ENCODE measurements at places on chromosomes 11 and 22.

- no peak for DNase-seq
Measured at GRCh38 chr11:31817621-31818424, 6.7 kb upstream of the PAX6 start.

DNA sequence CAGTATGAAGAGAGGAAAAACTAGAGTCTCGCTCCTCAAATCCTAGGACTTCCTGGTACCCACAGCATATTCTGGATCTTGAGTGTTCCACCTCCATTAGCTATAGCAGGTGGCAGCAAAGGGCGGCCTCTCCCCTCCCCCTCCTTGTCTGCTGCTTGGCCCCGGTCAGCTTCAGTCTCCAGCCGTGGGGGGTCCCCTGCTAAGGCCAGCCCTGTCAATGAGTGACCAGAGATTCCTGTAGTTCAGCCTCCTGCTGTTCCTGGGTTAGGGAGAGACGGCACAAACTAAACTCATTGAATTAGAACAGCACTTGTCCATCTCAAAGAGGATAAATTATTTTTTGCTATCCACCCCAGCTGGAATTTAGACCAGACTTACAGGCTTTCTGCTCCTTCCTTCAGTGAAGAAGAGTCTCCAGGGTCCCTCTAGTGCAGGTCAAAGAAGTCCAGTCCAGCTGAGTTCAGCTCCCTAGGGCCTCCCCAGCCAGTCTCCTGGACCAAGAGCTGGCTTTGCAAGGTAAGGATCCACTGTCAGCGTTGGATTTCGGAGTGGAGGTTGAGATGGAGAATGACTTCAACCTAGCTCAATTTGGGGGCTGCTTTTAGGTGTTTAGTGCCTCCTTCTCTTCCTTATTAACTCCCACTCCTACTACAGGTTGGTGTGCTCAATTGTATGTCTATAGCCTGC, 1.1 kb upstream of the PHLDB1 start:
- DNase-seq = no peak

- DNase-seq = no peak
Measured at GRCh38 chr11:59918987-59919589, 19.1 kb upstream of the OOSP1 start.

GRCh38 chr11:119481667-119482400, 58.9 kb upstream of the THY1 start:
- DNase-seq = no peak

DNA sequence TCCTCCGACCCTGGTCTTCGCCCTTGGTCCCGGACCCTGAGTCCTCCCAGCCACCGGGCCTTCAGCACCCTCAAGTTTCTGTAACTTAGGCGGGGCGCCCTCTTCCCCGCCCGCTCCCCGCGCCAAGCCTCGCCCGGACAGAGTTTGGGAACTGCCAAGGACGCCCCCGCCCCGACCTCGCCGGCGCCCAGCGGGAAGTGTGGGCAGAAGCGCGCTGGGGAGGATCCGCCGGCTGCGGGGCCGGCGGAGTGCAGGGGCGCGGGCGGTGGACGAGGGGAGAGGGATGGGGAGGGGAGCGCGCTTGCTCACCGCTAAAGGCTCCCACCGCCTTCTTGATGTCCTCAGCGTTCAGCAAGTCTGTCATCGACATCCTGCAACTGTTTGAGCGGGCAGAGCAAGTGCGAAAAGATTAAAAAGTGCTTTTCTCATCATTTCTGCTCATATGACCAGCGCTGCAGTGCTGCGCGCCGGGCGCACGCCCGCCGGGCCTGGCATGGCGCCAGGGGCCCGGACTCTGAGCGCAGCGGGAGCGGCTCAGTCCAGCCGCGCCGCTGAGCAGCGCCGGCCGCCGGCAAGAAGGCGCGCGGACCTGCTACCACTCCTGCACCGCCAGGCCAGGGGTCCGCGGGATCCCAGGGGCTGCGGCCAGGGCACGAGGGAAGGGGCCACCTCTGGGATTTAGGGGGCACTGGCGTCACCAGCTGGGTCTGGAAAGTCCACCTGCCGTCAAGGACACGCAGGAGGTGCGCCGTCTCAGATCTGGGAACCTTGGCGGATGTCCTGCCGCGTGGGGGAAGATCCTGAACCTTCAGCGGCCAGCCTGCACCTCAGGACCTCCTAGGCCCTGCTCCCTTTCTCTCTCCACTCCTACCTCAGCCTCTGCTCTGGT, at the start of gene PVALB:
Gene PVALB, minus strand, starts transcription at position 400 of the 889 bp plus-strand sequence. Its CDS starts 30 bp downstream, at position 370.
- no peak for DNase-seq

- DNase-seq = no peak
Measured at GRCh38 chr11:44880511-44880910, 70.2 kb downstream of the TP53I11 start.

DNA sequence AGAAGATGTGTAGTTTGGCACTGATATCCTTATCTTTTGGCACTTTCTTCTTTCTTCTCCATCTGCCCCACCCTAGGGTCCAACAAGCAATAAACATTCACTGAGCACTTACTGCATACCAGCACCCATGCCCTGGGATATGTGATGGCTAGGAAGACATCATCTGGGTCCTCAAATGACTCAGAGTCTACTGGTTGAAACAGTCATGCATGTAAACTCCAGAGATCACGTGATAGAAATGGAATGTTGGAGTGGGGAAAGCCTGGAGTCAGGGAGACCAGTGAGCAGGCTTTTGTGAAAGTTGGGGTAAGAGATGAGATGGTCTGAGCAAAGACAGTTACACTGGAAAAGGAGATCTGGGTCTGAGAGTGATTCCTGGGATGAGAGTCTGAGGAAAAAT, 724.9 kb upstream of the TENM4 start:
- no peak for DNase-seq

DNA sequence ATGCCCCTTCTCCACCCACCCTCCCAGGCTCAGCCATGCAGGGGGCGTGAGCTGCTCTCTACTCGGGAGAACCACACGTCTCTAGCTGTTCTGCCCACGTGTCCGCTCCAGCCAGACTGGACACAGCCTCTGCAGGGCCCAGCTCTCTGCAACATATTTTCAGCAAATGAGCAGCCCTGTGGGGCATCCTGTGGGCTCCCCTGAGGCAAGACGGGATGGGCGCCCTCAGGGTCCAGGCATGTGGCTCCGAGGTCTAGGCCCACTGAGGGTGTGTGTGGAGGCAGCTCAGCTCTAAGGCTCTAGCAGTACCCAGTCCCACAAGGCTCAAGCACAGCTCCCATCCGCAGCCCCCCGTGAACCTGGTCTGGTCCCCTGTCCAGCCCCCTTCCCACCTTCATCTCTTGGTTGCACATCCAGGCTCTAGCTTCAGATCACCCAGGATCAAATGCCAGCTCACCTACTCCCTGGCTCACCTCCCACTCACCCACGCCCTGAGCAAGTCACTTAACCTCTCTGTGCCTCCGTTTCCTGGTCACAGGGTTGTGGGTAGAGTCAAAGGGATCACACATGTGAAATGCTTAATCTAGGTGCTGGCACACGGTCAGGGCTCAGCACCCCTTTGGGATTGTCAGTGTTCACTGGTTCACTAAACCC, 57.8 kb upstream of the TCF20 start:
- no peak for DNase-seq

DNA sequence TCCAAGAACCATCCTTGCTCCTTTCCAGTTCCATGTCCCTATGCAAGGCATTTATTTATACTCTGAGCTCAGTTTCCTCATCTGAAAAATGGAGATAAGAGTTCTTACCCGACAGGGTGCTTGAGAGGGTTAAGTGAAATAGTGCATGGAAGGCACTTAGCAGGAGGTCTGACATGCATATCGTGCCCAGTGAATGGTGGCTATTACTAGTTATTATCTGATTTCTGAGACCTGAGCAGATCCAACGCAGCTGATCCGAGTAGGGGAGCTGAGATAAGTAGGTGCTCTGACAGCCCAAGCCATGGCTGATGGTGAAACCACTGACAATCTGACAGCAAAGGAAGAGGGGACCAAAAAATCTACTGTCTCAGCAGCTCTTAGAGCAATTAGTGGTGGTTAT, 24.9 kb downstream of the NAV2 start:
- DNase-seq = no peak

- DNase-seq = no peak
Measured at GRCh38 chr22:50711446-50712340, 26.3 kb upstream of the ACR start.

GRCh38 chr11:12531020-12531419, 143.2 kb upstream of the TEAD1 start:
- no peak for DNase-seq

DNA sequence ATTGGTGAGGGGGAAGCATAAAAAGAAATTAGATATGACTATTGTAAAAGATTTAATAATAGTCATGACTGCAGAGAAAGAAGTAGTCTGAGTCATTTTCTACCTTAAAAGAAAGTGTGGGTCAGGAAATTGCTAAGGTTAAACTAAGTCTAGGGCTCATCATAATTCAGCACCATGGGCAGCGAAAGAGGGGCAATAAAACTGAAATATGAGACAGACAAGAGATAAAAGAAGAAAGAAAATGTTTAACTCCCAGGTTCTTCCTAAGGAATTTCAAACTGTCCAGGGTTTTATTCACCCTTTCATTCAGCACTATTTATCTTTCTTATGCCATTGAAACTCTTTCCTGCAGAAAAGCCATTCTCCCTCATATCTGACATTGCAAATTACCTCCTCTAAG, 114.4 kb upstream of the API5 start:
- no peak for DNase-seq
